ENCODE measurements at places on chromosomes 11 and 22.

DNA sequence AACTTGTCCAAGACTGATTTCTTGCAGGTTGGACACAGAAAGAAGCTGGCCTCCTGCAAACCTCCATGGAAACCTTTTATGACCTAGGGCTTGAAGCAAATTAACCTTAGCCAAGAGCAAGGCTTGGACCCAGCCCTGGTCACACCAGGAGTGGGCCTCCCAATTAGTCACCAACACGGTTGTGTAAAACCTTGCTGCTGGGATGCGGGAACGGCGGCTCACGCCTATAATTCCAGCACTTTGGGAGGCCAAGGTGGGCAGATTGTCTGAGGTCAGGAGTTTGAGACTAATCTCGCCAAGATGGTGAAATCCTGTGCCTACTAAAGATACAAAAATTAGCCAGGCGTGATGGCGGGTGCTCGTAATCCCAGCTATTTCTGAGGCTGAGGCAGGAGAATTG is 419.9 kb downstream of the AASDHPPT start:
- DNase-seq, result no peak

GRCh38 chr22:44497218-44497904 is 672 bp downstream of the RTL6 start:
- DNase-seq, result no peak

- no peak for DNase-seq
These were observed 5.7 kb downstream of the KCNQ1 start for GRCh38 chr11:2450321-2451041.

DNA sequence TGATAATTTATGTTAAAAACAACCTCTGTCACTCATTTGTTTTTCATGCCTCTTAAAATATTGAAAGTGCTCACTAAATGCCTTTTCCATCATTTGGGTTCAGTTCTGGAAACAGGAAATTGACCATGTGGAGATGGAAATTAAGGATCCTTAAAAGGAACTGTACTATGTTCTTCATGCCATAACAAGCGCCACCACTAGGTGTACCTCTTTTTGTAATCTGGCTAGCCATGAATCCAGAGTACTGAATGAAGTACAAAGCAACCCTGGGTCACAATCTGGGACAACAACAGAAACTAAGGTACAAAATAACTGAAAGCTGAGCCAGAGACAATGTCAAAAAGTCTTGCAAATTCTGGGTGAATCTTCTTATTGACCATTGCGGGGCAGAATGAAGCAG is 559.1 kb downstream of the FAM181B start:
- no peak for DNase-seq

DNA sequence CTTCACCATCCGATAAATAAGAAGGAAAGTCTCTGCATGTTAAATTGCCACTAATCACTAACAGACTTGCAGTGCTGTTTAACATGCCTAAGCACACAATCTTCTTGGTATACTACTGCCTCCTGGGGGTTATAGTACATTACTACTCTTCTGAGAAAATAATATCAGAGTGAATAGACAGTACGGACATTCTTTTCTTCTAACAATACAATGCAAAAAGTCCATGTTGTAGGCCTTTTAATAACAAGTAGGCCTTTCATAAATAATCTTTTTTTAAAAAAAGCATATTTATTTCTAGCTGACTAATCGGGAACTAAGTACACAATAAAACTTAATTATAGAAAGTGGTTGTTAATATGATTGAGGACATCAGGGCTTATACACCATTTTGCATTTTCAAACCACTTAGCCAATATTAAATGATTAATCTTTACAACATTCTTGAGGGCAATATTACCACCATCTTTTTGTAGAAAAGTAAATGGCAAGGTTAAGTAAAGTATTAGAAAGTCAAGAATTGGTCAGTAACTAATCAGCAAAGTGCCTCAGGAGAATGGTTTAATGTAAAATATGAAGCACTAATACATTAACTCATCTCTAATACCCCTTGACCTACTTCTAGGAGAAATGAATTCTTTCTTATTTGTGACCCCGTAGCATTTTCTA is 84.7 kb downstream of the TTC28 start:
- no peak for DNase-seq

DNA sequence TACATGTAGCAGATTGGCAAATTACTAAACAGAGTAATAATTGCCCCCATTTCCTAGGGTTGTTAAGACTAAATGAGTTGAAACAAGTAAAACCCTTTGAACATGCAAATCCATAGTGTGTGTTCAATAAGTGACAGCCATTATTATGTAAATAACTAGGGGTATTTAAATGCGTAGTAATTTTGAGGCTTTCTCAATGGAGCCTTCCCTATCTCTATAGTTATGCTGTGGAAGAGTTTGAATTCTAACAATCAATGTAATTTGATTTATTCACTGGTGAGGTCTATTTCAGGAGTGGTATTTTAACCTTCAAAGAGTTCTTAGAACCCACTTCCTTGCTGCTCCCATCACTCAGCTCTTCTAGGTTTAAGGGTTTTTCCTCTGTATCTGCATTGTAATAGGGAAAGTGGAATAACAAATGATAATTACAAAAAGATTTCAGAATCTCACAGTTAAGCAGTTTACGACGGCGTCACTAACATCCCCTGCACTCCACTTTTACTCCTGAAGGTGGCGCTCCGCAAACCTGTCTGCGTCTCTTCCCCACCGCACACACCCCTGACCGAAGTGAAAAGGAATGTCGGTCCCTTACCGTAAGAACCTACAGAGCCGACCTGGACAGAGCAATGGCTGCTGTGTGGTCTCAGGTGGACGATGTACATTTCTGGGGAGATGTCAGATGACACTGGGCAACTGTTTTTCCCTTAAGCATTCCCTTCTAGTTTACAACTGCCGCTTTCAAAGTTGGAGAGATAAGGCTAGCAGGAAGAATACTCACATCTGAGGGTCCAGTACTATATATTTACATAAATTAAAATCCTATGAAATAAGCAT is 80.8 kb downstream of the ZC3H12C start:
- DNase-seq, result peak; percentile 72

DNA sequence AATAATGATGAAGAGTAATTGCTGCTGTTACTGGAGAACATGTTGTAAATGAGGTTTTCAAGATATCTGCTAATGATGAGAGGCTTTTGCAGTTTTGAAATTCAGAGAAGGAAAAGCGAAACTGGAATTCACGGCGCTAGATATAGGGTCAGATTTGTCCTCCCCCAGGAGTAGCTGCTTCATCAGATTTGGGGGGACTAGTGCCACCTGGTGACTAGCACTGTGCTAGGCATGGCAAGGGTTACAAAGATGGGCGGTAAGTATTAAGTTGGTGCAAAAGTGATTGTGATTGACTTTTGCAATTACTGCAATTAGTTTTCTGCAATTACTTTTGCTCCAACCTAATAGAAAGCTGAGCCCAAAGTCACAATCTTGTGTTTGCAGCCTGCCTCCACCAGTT is 879.9 kb upstream of the TENM4 start:
- no peak for DNase-seq

- DNase-seq, result no peak
These were observed 32.9 kb upstream of the EED start for GRCh38 chr11:86211619-86212018.

GRCh38 chr22:50454556-50455075 is 20.2 kb downstream of the SBF1 start:
- DNase-seq, result no peak

GRCh38 chr11:65868076-65868667 is 4.4 kb downstream of the EFEMP2 start:
- DNase-seq, result no peak

- no peak for DNase-seq
These were observed 10.1 kb downstream of the LMO1 start for GRCh38 chr11:8253566-8253965.

DNA sequence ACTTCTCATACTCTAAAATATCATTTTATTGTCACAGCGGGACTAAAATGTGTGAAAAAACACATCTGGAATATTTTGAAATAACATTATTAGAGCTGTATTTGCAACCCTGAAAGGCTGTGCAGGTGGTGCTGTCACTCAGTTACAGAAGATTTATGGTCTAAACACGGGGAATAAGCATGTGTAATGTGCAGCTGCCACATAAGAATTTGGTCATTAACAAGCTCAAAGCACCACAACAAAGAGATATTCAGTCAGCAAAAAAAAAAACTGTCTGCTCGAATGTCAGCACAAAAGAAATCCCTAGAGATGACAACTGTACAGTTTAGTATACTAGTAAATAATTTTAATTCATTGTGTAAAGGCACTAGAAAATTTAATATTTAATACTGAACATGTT is 31.3 kb downstream of the TMEM123 start:
- no peak for DNase-seq

DNA sequence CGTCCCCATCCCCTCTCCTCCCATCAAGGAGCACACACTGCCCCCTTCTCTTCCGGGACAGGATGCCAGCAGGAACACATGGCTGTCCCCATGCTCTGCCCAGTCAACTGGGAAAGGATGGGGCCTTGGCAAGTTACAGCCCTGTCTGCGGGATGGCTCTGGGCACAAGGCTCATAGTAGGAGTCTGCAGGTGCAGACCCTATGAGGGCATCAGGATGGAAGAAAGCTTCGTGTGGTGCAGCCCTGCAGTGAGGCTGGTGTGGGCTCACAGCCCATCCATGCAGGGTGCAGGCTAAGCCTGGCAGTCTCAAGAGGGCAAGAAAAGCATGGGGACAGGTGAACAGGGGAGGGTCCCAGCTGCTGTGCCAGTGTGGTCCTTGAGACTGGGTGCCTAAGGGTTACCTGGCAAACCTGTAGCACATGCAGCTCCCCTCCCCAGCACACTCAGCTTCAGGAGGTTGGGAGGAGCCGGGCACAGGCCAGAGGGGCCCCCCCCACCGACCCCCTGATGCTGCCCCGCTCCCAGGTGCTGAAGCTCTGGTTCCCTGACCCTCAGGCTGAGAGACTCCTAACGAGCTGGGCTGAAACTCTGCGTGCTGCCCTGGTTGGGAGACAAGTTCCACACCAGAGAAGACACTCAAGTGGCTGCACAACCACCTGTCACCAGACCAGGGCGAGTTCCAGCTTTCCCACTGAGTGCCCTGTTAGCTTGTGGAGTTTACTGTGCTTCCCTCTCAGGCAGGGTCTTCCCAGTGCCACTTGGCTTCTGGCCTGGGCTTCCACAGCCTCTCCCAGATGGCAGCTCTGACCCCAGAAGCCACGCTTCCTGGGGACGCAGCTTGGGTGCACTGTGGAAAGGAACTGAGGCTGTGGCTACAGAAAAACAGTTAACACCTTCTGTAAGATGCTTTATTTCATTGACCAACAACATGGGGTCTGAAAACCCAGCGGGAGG is 3.3 kb upstream of the SCARF2 start:
- DNase-seq, result no peak

DNA sequence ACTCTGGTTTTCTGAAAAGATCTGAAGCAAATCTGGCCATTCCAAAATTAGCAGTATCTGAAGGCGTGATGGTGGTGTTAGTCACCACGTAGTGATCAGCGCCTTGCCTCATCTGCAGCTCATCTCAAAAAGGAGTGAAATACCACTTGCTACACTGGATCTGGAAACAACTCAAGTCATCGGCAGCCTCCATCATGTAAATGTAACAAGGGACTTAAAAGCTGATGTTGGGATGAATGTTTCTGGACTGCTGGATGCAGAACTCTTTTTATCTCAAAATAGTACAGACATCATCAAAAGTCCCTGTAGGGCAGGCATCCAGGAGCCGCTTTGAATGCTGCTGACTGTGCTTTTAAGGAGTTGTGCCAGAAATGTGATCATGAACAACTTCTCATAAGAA is 14.1 kb upstream of the APLP2 start:
- no peak for DNase-seq

GRCh38 chr11:56905936-56906335 is 82.8 kb upstream of the OR5AK2 start:
- no peak for DNase-seq

DNA sequence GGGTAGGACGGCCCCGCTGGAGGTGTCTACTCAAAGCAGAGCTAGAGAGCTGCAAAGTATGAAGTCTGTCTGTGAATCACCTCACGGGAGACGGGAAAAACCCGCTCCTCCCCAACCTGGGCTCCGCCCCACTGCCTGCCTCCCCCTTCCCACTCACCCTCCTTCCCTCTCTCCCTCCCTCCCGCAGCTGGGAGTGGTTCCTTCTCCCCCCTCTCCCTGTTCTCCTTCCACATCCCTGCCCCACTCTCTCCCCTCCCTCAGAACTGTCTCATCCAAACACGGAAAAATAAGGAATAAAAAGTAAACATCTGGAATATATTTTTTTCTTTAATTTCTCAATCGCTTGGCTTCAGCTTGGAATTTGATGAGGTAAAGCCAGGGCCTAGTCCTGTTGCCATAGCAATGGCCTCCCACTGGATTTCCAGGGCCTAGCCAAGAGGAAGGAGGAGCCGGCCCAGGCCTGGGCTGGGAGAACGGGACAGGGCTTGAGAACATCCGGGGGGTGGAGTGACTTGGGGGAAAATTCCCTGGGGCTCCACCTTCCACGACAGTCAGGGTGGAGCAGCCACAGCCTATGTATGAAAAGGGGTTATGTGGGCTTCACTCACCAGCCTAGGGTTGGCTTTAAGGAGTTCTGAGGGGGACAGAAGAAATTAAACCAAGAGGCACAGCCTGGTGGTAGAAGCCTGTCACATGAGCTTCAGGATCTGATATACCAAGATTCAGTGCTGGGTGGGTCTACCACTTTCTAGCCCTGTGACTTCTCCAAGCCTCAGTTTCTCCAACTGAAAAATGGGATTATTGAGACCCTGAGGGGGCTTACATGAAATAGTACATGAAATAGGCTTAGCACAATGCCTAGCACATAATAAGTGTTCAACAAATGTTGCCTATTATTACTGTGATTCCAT is 2.2 kb downstream of the TNKS1BP1 start:
- no peak for DNase-seq

- no peak for DNase-seq
These were observed 10.0 kb downstream of the SLC37A2 start for GRCh38 chr11:125072961-125073590.

DNA sequence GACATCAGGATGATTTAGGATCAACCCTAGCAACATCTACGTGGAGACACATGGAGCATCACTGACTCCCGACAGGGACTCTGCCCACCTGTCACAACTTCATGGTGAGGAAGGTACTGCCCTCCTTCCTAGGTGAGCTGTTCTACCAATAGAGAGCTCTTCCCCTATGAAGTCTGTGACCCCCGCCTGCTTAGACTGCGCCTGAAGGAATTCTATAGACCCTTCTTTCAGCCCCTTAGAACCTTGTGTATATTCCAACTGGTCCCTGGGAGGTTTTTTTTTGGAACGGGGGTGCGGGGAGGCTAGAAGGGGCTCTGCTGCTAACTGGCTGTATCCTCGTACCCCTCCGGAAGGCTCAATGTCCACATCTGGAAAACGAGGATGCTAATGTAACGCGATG is 566 bp downstream of the INTS4 start:
- DNase-seq, result no peak

- no peak for DNase-seq
These were observed 53.2 kb downstream of the MTMR3 start for GRCh38 chr22:29936186-29936585.

DNA sequence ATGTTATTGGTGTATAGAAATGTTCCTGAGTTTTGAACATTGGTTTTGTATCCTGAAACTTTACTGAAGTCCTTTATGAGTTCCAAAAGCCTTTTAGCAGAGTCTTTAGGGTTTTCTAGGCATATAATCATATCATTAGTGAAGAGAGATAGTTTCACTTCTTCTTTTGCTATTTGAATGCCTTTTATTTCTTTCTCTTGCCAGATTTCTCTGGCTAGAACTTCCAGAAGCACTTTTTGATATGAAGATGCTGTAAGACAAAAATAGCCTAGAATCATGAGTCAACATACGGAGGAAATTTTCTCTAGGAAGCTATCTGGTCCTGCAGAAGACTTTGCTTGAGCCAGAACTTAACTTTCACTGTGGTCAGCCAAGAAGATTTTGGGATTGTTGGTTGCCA is 86.7 kb upstream of the IZUMO1R start:
- no peak for DNase-seq

GRCh38 chr22:27466229-27466628 is 335.3 kb downstream of the MN1 start:
- DNase-seq, result no peak

All from T-helper 2 cell (primary cell).